ENCODE measurements at places on chromosomes 3 and 15.

- H3K36me3 ChIP-seq, result no peaks in the 10 kb centered on the region
- H3K4me1 ChIP-seq, result no peaks in the 10 kb centered on the region
- H3K4me3 ChIP-seq, result no peak overlapping the region
- H3K27ac ChIP-seq, result no peak overlapping the region
Measured at GRCh38 chr3:155318740-155319139, 25.3 kb upstream of the STRIT1 start.

GRCh38 chr3:14957925-14958324 is 10.5 kb downstream of the NR2C2 start:
- peaks cover 10% of the 10 kb centered on the region for H3K36me3 ChIP-seq
- H3K4me1 ChIP-seq, result peaks cover 13% of the 10 kb centered on the region
- DNase-seq, result no peak
- no peak overlapping the region for H3K4me3 ChIP-seq
- H3K27me3 ChIP-seq, result no peaks in the 10 kb centered on the region
- no peak overlapping the region for H3K27ac ChIP-seq

DNA sequence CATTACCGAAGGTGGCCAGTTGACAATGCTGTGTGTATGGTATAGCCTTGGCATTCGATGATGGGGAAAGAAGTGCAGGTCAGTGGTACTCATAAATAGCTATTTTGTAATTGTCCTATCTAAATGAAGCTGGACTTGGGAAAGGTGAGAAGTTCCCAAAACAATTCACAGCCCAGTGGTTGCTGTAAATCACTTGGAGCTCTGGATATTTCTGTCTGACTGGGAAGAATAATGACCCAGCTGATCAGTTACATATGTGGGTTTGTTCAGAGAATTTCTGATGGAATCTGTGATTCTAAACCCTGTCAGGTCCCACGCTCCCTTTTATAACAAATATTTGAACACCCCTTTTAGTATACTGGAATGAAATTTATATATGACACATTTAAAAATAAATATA is 133.9 kb upstream of the PFN2 start:
- no peaks in the 10 kb centered on the region for H3K27me3 ChIP-seq
- H3K4me1 ChIP-seq, result no peaks in the 10 kb centered on the region
- no peak overlapping the region for H3K27ac ChIP-seq
- no peak overlapping the region for H3K4me3 ChIP-seq
- H3K36me3 ChIP-seq, result no peaks in the 10 kb centered on the region
- no peak for DNase-seq

- H3K27ac ChIP-seq, result no peak overlapping the region
- DNase-seq, result no peak
- no peak overlapping the region for H3K4me3 ChIP-seq
- H3K36me3 ChIP-seq, result no peaks in the 10 kb centered on the region
- peaks cover 17% of the 10 kb centered on the region for H3K27me3 ChIP-seq
Measured at GRCh38 chr15:100895721-100896120, 16.1 kb downstream of the ALDH1A3 start.

DNA sequence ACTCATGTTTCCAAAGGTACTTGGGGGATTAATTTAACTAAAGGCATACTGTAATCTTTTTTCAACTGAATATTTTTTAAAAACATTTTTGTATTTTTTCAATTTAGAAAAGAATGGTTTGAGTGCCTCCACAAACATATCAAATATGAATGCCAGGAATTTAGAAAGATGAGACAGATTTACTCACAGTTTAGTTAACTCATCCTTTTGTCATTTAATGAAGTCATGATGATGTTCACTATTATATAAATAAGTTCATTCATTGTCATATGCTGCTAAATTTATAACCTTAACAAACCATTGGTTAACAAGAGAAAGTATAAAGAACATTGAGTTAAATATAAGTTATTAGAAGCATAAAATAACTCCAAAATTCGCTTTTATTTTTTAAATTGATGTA is 50.0 kb downstream of the FGF7 start:
- DNase-seq, result no peak
- no peaks in the 10 kb centered on the region for H3K4me1 ChIP-seq
- H3K27me3 ChIP-seq, result no peaks in the 10 kb centered on the region
- no peak overlapping the region for H3K27ac ChIP-seq
- H3K36me3 ChIP-seq, result no peaks in the 10 kb centered on the region

GRCh38 chr15:58501636-58502188 is 69.9 kb downstream of the LIPC start:
- no peaks in the 10 kb centered on the region for H3K36me3 ChIP-seq
- H3K27ac ChIP-seq, result no peak overlapping the region
- DNase-seq, result no peak
- H3K4me1 ChIP-seq, result peaks cover 20% of the 10 kb centered on the region

All from CD4-positive, alpha-beta T cell (primary cell).